T-cell (primary cell): ENCODE measurements at places on chromosomes 6 and 20. TPM values are rescaled to one million over a fixed set of nuclear protein-coding genes. Genes with fewer than 3 reads are reported as not detected.

Gene CFB
- not detected for total RNA-seq

Gene WASF1
- 1.2 TPM for total RNA-seq

Gene KIFC1
- 1.7 TPM for total RNA-seq

Gene C4B
- total RNA-seq = 7.5 TPM

Gene SYNDIG1
- total RNA-seq = not detected

Gene HCK
- 0.29 TPM for total RNA-seq

Gene HTR1B
- total RNA-seq = not detected

Gene PSORS1C1
- not detected for total RNA-seq

Gene RAD21L1
- not detected for total RNA-seq

Gene VSTM2L
- total RNA-seq = not detected

Gene FRMD1
- not detected for total RNA-seq

Gene TINAG
- not detected for total RNA-seq

Gene SLC35F1
- not detected for total RNA-seq

Gene RNF8
- total RNA-seq = 18.5 TPM

Gene NINL
- 3.3 TPM for total RNA-seq

Gene ENPP1
- 0.35 TPM for total RNA-seq

Gene TRAPPC3L
- not detected for total RNA-seq

Gene CABLES2
- total RNA-seq = 6.8 TPM

Gene KHDC1L
- not detected for total RNA-seq

Gene HTR1E
- total RNA-seq = not detected

Gene RBPJL
- total RNA-seq = not detected

Gene MUC21
- total RNA-seq = not detected

Gene TMEM217
- total RNA-seq = 0.23 TPM

Gene GPLD1
- 1.5 TPM for total RNA-seq

Gene TGM2
- total RNA-seq = 1.2 TPM

Gene PGC
- 0.58 TPM for total RNA-seq

Gene TSPO2
- not detected for total RNA-seq

Gene HS3ST5
- total RNA-seq = not detected

Gene DCDC2
- 0.13 TPM for total RNA-seq

Gene KHDC1
- 1.7 TPM for total RNA-seq

Gene PTCRA
- 0.53 TPM for total RNA-seq
